HL-60 (cell line): ENCODE measurements at places on chromosomes 3 and 15.

GRCh38 chr3:34808287-34808686 is 831.0 kb upstream of the ARPP21 start:
- DNase-seq = no peak

- DNase-seq = no peak
Measured at GRCh38 chr15:38545179-38545578, 19.4 kb downstream of the RASGRP1 start.

DNA sequence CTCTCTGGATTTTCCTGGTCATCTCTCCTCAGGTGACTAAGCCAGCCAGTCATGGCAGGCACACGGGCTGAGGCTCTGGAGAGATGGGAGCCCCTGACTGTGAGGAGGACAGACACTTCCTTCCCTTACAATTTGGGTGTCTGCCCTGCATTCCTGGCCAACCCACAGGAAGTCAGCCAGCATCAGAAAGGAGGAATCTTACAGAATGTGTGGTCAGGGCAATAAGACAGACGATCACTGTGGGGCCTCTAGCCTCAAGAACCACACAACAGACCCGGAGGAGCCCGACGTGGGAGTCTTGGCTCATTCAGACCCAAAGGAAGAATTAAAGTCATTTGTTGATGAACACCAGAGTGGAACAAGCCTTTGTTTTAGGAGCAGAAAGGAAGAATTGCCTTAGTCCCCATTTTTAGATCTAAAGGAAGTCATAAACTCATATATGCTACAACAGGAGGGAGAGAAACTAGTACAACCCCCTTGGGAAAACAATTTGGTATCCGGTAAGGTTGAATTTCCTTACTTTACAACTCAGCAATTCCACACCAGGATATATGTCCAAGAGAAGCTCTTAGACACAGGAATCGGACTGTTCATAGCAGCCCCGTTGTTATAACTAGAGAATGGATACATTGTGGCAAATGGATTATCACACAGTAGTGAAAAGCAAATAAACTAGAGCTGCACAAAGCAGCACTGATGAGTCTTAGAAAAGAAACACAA is 62.2 kb downstream of the ABTB1 start:
- DNase-seq = peak; percentile 69

- DNase-seq = no peak
Measured at GRCh38 chr3:108122276-108122675, 31.4 kb upstream of the CD47 start.

GRCh38 chr3:193788189-193788991 is 195.4 kb downstream of the OPA1 start:
- DNase-seq = peak; percentile 54

DNA sequence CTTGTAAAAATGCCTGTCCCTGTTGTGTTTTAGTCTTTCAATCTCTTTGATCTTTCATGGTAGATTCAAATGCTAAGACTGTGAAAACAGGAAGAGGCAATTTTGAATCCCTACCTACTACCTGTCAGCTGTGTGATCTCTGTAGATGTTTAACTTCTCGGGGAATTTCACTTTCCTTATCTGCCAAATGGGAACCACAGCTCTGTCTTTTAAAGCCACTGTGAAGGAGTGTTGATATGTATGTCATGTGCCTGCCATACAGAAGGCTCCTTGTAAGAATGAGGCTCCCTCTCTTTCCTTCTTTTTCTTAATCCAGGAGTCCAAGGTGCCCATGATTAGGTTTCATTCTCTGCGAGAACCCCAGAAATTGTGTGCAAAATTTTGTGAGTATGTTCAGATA is 139.6 kb upstream of the ADAMTS9 start:
- DNase-seq = no peak

GRCh38 chr3:15050405-15051092 is 14.6 kb downstream of the MRPS25 start:
- no peak for DNase-seq

DNA sequence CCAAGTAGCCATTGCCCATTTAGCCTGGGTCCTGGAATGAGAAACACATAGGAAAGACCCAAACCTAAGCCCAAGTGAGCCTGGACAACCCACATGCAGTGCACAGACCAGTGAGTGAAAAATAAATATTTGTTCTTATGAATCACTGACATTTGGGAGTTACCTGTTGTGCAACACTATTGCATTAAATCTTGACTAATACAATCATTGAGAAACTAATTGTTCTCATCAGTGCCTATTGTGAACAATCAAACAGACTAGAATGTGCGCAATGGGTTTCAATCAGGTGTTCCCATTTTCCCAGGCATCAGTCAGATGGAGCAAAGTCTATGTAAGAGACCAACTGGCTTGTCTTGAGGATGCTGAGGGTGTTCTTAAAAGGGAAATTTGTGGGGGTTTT is 54.7 kb upstream of the CNOT10 start:
- DNase-seq = no peak

DNA sequence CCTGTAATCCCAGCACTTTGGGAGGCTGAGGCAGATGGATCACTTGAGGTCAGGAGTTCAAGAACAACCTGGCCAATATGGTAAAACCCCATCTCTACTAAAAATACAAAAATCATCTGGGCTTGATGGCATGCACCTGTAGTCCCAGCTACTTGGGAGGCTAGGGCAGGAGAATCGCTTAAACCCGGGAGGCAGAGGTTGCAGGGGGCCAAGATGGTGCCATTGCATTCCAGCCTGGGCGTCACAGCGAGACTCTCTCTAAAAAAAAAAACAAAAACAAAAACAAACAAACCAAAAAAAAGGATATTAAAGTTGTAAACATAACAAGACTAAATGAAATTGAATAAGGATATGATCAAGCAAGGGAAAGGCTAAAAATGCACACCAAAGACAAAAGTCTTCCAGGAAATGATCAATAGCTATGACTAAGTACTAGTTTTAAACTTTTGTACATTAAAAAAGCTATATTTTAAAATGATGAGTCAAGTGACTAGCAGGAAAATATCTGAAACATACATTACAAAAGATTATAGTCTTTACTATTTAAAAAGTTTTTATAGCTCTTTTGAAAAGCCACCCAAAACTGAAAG is 28.6 kb downstream of the KLHL6 start:
- DNase-seq = no peak

DNA sequence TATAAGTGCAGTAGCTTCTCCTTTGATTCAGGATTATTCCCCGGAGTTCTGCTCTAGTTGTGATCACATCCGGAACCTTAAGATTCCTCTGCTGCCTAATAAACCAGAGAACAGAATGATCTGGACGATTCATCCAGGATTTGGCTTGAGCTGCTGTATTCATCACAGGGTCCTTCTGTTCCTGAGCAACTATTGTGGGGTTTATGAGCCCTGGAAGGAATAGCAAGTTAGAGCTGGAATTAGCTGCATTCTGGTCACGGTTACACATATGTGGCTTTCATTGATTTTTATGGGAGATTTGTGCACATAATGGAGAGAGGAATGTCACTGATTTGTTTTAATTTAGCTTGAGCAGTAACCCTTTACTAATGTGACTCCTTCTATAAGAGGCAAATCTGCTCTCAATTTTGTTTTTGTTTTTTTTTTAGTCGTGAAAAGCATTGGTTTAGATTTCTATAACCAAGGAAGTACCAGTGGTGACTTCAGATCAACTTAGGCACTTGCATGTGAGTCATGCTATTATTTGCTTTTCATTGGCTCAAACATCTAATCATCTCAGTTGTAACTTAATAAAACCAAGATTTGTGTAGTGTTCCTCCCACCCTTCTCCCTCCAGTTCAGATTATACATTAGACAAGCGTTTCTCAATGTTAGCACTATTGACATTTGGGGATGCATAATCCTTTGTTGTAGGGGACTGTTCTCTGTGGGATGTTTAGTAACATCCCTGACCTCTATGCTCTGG is 148.5 kb downstream of the OTOL1 start:
- no peak for DNase-seq

DNA sequence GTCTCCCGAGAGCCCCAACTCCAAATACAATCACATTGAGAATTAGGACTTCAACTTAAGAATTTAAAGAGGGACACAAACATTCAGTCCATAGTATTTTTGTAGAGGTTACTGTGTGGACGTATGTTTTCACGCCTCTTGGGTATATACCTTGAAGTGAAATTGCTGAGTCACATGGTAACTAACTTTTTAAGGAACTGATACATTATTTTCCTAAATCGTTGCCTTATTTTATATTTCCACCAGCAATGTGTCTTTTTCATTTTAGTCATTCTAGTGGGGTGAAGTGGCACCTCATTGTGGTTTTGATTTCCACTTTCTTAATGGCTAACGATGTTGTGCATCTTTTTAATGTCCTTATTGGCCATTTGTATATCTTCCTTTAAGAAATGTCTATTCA is 11.8 kb downstream of the PARP15 start:
- DNase-seq = no peak

DNA sequence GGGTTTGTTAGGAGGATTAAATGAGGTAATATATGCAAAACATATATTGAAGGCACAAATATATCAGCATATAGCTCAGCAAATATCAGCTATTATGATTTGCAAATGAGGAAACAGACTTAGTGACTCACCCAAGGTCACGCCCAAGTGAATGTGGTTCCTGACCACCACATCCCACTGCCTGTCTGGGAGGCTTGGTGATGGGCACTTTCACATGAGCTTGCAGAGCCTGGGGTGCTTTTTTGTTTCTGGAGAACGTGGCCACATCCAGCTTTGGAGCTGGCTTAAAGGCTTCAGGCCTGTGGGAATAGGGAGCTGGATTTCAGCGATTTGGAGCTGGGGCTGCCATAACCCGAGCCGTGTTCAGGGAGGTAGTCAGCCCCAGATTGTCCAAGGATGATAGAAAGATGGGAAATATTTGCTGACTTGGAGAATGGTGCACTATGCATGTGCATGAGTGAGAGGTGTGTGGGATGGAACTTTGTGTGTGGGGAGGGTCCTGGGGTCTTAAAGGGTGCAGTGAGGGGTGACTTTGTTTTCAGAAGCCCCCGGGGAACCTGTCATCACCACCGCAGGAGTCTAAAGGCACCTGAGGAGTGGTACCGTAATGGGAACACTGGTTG is 12.0 kb upstream of the FGD5 start:
- DNase-seq = peak; percentile 15

DNA sequence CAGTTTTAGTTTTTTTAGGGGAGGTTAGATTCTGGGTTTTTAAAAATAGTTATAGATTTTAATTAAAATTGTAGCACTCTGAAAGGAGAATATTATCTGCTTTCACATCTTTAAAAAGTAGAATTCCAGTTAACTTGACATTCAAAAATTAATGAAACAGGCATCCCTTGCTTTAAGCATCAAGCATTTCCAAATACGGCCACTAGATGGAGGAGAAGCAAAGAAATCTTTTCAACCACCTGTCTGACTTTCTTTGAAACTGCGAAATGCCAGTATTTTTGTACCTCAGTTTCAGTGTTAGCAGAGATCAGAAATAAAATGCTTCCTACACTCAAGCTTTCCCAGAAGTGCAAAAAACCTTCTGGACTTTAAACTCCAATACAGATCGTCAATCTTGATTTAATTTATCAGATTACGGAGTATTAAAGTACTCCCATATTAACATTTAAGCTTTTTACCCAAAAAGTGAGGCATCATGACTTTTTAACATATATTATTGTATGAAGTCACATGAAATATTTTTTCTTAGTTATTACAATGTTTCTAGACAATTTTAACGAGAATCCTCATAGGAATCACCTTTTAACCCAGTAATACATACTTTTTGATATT is 153.3 kb downstream of the P3H2 start:
- DNase-seq = peak; percentile 12

- DNase-seq = no peak
Measured at GRCh38 chr3:169879845-169880575, 10.3 kb upstream of the LRRC31 start.

- DNase-seq = no peak
Measured at GRCh38 chr3:54537506-54537905, 390.4 kb downstream of the LRTM1 start.

GRCh38 chr3:144018776-144019175 is 47.2 kb downstream of the DIPK2A start:
- DNase-seq = no peak

DNA sequence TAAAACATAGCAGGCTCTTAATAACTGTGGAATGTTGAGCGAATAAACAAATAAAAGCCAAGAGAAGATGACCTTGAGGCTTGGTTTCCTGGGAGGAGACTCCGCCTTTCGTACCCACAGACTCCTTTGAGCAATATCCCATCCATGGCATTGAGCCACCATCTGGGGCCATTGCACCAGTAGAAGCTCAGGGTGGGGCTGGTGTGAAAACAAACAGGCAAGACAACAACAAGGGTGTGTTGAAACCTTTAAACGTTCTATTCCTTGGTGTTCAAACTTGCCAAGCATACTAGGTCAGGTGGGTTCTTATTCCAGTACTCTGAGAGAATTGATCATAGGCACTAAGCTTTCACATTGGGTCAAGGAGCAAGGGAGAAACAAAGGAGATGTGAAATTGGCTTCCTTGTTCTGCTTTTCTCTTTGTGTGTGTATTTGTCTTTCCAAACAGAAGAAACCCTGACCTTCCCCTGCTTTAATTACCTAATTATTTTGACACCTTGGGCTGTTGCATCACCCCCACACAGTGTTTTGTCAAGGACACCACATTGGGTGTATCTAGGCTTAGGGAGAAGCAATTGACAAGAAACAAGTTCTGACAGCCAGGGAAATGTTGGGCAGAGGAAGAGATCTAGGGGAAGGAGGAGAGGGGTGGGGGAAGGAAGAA is 105.1 kb upstream of the BCL6 start:
- peak; percentile 86 for DNase-seq

DNA sequence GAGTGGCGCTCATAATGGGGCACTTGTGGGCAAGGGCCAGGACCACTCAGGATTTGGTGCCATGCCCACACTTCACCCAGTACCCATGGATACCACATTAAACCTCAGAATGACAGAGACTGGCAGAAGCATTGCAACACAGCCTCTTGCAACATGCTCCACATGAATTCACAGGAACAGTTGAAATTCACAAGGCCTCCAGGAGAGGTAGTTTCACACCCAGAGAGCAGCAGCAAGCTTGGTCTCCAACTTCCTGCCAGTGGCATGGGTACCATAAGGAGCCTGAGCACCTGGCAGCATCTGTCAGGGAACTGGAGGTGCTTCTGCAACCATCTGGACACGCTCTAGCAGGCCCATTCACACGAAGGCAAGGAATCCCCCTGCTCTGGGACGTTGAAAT is 101.0 kb downstream of the OSBPL10 start:
- peak; percentile 23 for DNase-seq

- DNase-seq = no peak
Measured at GRCh38 chr15:34206011-34206410, 3.9 kb downstream of the KATNBL1 start.

DNA sequence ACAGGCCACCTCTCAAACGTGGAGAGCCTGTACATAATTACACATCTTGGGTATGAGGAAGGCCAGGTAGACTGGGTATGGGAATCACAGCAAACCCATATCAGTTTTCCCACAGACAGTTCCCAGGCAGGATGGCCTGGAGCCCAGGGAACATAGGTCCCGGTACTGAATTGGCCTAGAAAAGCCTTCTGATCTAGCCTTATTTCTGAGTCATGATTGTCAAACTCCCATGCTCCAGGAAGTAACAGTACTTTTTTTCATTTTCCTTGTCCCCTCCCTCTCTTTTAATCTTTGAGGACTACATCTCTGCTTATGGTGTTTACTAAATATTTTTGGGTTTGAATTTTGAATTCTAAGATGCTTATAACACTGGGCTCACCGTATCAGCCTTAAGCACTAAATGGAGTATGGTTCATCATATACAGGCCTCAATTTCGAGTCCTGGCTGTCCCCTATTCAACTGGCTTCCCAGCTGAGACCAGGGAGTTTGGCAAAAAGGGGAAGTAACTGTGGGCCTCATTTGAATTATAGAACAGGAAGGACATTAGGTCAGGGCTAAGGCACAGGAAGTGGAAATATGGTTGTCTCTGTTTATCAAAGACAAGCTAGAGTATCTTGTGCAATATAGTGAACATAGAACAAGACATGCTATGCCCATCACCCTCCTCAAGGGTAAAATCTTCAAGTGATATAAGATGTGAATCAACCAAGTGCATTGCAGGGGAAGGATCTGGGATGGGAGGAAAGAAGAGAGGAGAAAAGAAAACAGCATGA is 494.6 kb downstream of the NTRK3 start:
- DNase-seq = peak; percentile 86
